ENCODE measurements at places on chromosomes 5 and 9. TPM values are rescaled to one million over a fixed set of nuclear protein-coding genes. Genes with fewer than 3 reads are reported as not detected.
A peak's percentile ranks its signal among the peaks of the same experiment; 100 is the strongest.

GRCh38 chr5:173472164-173472563, 143.9 kb upstream of the STC2 start:
- no peaks in the 10 kb centered on the region for H3K27me3 ChIP-seq
- peak overlapping the region; percentile 46 for H3K27ac ChIP-seq
- H3K4me1 ChIP-seq: peaks cover 14% of the 10 kb centered on the region

DNA sequence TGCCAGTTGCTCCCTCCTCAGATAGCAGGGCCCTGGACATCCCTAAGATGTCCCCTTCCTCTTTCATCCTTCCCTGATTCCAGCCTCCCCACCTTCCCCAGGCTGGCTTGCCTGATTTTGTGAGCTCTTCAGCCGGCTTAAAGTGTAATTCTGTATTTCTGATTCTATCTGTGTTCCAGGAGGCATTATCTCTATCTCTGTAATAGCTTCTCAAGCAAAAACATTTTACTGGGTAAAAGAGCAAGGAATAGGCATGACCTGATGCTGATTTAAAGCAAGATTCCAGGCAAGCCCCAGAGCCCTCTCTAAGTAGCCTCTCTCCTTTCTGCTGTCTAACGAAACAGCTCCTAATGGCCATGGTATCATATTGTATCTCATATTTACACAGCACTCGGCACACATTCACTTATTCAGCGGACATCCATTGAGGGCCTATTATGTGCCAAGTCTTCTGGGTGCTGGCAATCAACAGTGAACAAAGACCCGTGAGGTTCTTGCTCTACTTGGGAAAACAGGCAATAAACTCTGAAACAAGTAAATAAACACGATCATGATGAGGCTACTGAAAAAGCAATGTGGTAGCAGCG, 100.9 kb upstream of the MSX2 start:
- DNase-seq: no peak
- no peaks in the 10 kb centered on the region for H3K4me1 ChIP-seq
- H3K4me3 ChIP-seq: no peak overlapping the region
- H3K27me3 ChIP-seq: peaks cover 3% of the 10 kb centered on the region
- H3K27ac ChIP-seq: no peak overlapping the region

DNA sequence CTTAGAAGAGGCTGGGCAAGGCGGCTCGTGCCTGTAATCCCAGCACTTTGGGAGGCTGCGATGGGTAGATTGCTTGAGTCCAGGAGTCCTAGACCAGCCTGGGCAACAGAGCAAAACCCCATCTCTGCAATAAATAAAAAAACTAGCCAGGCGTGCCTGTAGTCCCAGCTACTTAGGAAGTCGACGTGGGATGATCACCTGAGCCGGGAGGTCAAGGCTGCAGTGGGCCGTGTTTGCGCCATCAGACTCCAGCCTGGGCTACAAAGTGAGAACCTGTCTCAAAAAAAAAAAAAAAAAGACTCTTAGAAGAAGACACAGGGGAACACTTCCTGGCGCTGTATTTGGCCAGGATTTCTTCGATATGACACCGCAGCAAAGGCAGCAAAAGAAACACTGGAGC, 23.7 kb upstream of the NRARP start:
- H3K27ac ChIP-seq: no peak overlapping the region
- no peaks in the 10 kb centered on the region for H3K4me1 ChIP-seq
- no peaks in the 10 kb centered on the region for H3K36me3 ChIP-seq
- no peak overlapping the region for H3K4me3 ChIP-seq
- H3K27me3 ChIP-seq: peaks cover 22% of the 10 kb centered on the region

DNA sequence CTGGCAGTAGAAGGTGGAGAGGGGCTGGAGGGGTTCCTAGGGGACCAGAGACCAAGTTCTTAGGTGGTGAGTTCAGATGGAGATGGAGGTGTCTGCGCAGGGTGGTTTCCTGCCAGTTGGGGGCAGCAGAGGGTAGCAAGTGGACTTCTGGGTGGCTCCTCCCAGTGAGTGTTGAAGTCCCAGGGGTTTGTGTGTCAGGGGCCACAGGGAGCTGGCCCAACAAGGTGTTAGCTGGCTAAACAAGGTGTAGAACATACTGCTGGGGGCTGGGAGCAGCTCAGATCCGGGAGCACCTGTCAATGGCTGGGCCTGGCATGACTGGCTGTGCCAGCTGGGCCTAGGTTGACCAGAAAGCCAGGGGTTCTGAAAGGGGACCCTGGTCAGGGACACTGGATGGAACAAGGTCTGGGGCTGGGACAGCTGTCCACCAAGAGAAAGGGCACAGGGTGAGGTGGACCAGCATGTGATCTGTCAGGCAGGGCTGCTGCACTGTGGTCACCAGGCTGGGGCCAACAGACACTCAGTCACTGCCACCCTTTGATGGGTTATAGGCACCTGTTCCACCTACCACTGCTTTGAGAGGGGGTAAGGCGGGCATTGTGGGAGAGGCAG, 35.6 kb downstream of the DAB2IP start:
- H3K4me3 ChIP-seq: no peak overlapping the region
- no peaks in the 10 kb centered on the region for H3K36me3 ChIP-seq
- no peaks in the 10 kb centered on the region for H3K27me3 ChIP-seq

- no peaks in the 10 kb centered on the region for H3K27me3 ChIP-seq
- H3K27ac ChIP-seq: no peak overlapping the region
- DNase-seq: no peak
- peaks cover 5% of the 10 kb centered on the region for H3K4me1 ChIP-seq
Measured at GRCh38 chr9:132998831-132999635, 20.5 kb downstream of the GFI1B start.

- no peak overlapping the region for H3K4me3 ChIP-seq
- no peak overlapping the region for H3K27ac ChIP-seq
- H3K27me3 ChIP-seq: no peaks in the 10 kb centered on the region
- peaks cover 51% of the 10 kb centered on the region for H3K4me1 ChIP-seq
Measured at GRCh38 chr9:91428927-91429351, 5.3 kb upstream of the NFIL3 start.

DNA sequence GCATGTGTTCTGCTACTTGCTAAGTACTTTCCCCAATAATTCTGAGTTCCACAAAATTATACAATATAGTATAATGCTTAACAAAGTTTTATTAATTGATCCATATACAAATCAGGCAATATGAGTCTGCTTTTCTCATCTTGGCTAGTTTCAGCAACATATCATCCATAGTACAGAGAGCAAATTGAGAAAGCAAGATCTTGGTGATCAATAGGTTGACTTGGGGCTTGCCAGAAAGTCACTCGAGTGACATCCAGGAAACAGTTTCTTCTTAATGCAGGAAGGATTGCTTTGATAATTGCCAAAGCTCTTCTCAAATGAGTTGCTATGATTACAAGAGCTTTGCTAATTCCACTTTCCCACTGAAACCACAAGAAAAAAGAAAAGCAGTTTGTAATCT, 533.6 kb upstream of the NMUR2 start:
- H3K4me1 ChIP-seq: no peaks in the 10 kb centered on the region
- DNase-seq: no peak
- H3K36me3 ChIP-seq: no peaks in the 10 kb centered on the region
- H3K27ac ChIP-seq: no peak overlapping the region
- no peak overlapping the region for H3K4me3 ChIP-seq

DNA sequence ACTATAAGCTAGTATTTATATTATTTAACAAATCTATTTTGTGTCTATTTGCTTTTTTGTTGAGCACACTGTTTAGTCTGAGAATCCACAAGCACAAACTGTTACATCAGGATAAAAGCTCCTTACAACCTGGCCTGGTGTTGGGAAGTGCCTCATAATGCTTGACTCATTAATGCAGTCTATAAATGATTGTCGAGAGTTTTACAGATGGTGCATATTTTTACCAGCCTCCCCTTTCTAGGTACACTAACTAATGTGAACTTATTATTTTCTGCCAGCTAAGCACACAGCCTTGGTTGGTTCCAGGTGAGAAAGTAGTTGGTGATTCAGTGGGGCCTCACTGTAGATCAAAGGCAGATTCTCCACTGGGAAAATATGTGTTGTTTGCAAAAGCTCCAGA, 151.0 kb upstream of the ADAMTS16 start:
- no peak for DNase-seq
- no peaks in the 10 kb centered on the region for H3K36me3 ChIP-seq
- no peak overlapping the region for H3K4me3 ChIP-seq
- H3K27me3 ChIP-seq: no peaks in the 10 kb centered on the region
- no peaks in the 10 kb centered on the region for H3K4me1 ChIP-seq
- H3K27ac ChIP-seq: no peak overlapping the region

- no peak overlapping the region for H3K27ac ChIP-seq
- no peak overlapping the region for H3K4me3 ChIP-seq
- no peak for DNase-seq
- no peaks in the 10 kb centered on the region for H3K36me3 ChIP-seq
- H3K27me3 ChIP-seq: no peaks in the 10 kb centered on the region
Measured at GRCh38 chr5:10707198-10708142, 53.6 kb downstream of the DAP start.

DNA sequence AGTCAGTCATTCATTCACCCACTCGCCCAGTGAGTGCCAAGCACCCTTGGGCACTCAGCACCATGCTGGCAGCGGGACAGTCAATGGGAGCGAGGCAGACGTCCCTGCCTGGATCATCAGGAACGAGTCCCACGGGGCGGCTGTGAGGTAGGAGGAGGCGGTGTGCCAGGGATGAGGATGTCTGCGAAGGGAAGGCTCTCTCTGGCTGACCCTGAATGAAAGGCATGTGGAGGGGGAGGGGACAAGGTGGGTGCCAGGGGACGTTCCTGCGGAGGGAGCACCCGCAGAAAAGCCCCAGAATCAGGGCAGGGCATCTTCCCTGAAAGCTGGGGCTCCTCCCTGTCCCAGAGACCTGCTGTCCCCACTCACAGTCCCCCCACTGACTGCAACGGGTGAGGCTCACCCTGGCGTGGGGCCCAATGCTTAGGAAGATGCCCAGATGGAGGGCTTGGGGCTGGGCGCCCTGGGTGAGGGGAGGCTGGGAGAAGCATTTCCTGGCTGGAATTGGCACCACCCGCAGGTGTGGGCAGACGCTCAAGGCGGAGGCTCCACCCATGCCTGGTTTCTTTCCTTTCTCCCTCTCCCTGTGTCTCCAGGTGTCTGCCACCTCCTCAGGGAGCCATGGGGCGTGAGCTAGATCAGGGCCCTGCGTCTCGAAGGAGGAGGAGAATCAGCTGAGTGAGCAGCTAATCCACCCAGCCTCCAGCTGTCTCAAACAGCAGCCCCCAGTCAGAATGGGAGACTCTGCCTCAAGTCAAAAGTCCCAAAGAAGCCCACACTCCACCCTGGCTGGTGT, 179.0 kb upstream of the PPP1R26 start:
- peaks cover 37% of the 10 kb centered on the region for H3K27me3 ChIP-seq
- no peak overlapping the region for H3K27ac ChIP-seq
- no peaks in the 10 kb centered on the region for H3K36me3 ChIP-seq
- no peak overlapping the region for H3K4me3 ChIP-seq

DNA sequence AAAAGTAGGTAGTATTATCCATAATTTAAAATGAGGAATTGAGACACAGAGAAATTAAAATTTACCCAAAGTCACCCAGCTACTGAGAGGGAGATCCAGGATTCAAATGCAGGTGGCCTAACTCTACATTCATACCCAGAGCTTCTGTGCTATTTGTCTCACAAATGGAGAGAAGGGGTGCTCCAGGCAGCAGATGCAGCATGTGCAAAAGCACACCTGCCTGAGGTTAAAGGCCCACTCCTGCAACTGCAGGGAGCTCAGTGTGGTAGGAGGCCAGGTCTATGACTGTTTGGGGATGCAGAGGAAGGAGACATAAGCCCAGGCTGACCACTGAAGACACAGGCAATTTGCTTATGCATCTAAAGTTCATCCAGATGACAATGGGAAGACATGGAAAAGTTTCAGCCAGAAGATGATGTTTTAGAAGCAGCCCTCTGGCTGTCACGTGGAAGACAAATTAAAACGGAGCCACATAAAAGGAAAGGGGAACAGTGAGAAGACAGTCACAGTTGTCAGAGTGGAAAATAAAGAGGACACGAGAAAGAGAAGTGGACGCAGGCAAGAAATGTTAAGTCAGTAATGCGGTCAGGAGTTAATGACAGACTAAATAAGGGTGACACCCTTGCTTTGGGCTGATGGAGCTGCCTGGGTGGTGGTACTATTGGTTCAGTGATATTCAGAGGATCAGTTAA, 214.7 kb downstream of the EBF1 start:
- peaks cover 46% of the 10 kb centered on the region for H3K27me3 ChIP-seq
- no peak for DNase-seq
- no peaks in the 10 kb centered on the region for H3K4me1 ChIP-seq

GRCh38 chr9:6827439-6828145, 69.8 kb downstream of the KDM4C start:
- no peak overlapping the region for H3K4me3 ChIP-seq
- peak; percentile 15 for DNase-seq
- H3K27ac ChIP-seq: no peak overlapping the region
- H3K27me3 ChIP-seq: no peaks in the 10 kb centered on the region
- H3K36me3 ChIP-seq: no peaks in the 10 kb centered on the region

DNA sequence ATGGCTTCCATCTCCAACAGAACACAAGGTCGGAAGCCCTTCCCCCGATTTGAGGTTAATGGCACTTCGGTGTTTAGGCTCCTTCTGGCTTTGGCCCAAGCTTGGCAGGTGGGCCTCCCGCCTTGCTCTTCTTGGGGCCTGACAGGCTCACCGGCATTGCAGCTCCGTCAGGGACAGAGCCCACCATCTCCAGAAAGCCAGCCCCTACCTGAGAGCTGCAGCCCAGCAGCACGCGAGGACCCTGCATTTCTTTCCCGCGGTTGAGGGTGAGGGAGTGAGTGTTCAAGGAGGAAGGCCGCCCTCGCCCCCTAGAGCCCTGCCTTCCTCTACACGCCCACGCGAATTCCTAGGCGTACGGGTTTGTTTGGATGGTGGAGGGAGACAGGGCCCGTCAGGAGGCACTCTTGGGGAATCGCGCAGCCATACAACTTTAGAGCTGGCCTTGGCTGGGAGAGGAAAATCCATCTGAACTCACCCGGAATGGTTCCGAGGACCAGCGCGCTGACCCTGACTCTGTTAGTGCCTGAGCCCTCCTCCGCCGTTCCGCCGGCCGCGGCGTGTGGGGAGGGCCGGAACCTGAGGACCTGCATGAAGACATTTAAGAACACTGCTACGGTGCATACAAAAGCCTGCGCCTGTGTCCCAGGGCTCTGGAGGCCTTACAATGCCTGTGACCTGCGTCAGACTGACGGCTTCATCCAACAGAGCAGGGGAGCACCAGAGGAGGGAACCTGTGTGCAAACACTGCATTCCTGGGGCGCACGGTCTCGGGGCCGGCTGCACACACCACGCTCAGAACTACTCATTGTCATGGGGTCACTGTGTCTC, 73.8 kb downstream of the MRPL36 start:
- H3K4me1 ChIP-seq: no peaks in the 10 kb centered on the region
- H3K27me3 ChIP-seq: peaks cover 10% of the 10 kb centered on the region
- H3K4me3 ChIP-seq: no peak overlapping the region
- no peak for DNase-seq
- H3K27ac ChIP-seq: no peak overlapping the region

Gene PHYHD1
- total RNA-seq: 0.32 TPM

Gene ABITRAM
- total RNA-seq: 13.4 TPM

Gene PCA3
- not detected for total RNA-seq

Gene PAPPA
- 0.05 TPM for total RNA-seq

Gene TEK
- 0.15 TPM for total RNA-seq
